ENCODE measurements at places on chromosomes 1 and 21. TPM values are rescaled to one million over a fixed set of nuclear protein-coding genes. Genes with fewer than 3 reads are reported as not detected.

DNA sequence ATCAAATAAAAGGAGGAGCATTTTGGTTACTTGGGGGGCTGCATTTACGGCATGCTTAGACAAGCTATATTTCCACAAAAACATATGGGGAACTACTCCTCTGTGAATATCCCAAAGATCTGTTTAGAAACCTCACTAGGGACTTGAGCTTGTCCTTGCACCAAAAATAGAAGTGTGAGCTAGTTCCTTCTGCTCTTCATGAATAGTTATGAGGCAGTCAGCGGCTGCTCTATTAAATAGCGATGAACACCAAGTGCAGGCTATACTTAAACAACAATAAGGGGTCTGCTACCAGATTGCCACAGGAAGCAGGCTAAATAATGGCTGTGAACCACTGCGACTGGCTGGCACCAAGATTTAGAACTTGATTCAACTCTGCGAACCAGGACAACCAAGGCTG, 190.1 kb downstream of the PCP4 start:
- DNase-seq, result no peak
- peak overlapping the region; percentile 86 for H3K27ac ChIP-seq
- H3K4me3 ChIP-seq, result no peak overlapping the region
- peaks cover 38% of the 10 kb centered on the region for H3K4me1 ChIP-seq
- H3K36me3 ChIP-seq, result no peaks in the 10 kb centered on the region

DNA sequence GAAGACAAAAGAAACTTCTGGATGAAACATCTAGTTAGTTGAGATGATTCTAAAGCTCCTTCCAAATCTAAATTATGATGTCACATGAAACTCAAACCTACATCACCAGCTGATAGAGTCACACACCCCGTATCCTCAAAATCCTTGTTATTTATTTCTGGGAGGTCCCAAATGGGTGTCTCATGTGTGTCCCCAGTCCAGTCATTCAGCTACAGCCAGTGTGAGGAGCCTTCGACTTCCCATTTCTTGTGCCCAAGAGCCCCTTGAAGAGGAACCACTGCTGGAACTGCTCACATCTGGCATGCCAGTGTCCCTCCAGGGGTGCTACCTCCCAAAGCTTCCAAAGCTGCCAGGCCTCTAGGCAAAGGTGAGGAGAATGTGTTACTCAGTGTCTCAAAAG, 32.5 kb upstream of the KCNA3 start:
- H3K36me3 ChIP-seq, result no peaks in the 10 kb centered on the region
- DNase-seq, result no peak
- H3K4me3 ChIP-seq, result no peak overlapping the region

DNA sequence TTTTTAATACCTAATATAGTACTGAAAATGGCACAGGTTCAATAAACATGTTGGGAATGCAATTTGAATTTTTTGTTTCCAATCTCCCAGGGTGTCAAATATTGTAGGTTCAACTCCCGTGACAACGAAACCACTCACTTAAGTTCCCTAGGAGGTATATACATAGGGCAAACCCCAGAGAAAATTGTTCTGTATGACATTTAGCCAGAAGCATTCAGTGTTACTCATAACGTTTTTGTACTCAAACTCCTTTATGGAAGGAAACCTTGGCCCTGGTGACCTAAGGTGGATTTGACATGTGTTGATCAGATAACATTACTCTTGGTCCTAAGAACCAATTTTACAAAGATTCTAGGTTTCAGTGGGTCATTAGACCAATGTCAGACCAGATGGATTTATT, 110.6 kb downstream of the USP25 start:
- H3K4me1 ChIP-seq, result peaks cover 7% of the 10 kb centered on the region
- no peak for DNase-seq
- H3K27ac ChIP-seq, result no peak overlapping the region
- no peaks in the 10 kb centered on the region for H3K36me3 ChIP-seq
- H3K27me3 ChIP-seq, result no peaks in the 10 kb centered on the region

Gene HES2
- 19.9 TPM for polyA plus RNA-seq

DNA sequence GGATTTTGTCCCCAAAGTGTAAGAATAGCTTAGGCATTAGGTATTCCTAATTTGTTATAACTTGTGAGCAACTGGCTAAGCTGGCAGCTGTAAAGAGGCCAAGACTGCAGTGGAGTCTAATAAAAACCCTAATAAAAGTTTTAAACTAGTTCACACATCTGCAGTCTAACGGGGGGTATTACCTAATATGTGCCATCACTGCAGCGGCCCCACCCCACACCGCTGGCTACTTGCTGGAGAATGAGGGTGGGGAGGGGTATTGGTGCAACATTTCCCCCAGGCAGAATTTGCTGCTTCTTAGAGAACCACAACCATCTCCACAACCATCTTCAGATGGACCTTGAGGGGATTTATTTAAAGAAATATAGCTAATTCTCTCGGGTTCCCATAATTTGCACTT, 135.0 kb downstream of the ZC3H11B start:
- H3K27ac ChIP-seq, result peak overlapping the region; percentile 25
- H3K4me1 ChIP-seq, result peaks cover 10% of the 10 kb centered on the region
- no peaks in the 10 kb centered on the region for H3K27me3 ChIP-seq

Gene CDK18
- 14.3 TPM for polyA plus RNA-seq

- DNase-seq, result no peak
- no peak overlapping the region for H3K4me3 ChIP-seq
- no peaks in the 10 kb centered on the region for H3K4me1 ChIP-seq
- no peak overlapping the region for H3K27ac ChIP-seq
These were observed 236.6 kb downstream of the LBR start for GRCh38 chr1:225191199-225191753.

Gene TSPAN1
- 300 TPM for polyA plus RNA-seq

- no peaks in the 10 kb centered on the region for H3K36me3 ChIP-seq
- no peak for DNase-seq
- H3K4me3 ChIP-seq, result no peak overlapping the region
- no peak overlapping the region for H3K27ac ChIP-seq
These were observed 7.4 kb downstream of the CFAP74 start for GRCh38 chr1:1996207-1996651.

Gene DTL
- polyA plus RNA-seq, result 0.60 TPM

GRCh38 chr1:168926236-168926635, 180.3 kb upstream of the ATP1B1 start:
- DNase-seq, result no peak
- no peak overlapping the region for H3K27ac ChIP-seq
- no peak overlapping the region for H3K4me3 ChIP-seq
- no peaks in the 10 kb centered on the region for H3K4me1 ChIP-seq
- no peaks in the 10 kb centered on the region for H3K36me3 ChIP-seq

Gene CHODL
- not detected for polyA plus RNA-seq

DNA sequence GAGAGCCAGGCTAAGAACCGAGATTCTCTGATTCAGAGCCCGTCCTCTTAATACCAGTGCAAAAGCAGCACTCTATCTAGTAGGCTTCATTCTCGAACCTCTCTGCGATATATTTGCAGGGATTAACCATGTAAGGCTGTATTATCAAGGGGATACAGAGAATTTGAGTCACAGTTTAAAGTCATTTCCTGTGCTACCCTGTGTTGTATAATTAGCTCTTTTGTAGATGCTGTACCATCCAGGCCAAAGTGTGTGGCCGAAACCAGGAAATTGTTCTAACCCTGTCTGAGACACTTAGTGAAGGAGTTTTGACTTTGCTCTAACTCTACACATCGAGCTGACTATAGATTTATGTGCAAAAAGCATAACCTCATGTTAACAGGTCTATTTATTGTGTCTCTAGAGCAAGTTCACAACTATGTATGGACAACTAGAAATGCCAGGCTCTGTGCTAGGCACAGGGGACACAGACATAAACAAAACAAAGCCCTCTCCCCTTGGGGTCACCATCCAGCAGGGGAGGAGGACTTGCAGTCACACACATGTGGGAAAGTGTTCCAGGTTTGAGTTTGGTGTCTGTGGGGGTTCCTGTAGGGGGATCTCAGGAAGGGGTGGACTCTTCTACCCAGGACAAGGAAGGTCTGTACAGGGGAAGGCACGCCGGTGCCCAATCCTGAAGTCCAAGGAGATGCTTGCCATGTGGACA, 182.2 kb downstream of the DHRS3 start:
- peaks cover 65% of the 10 kb centered on the region for H3K4me1 ChIP-seq
- H3K27me3 ChIP-seq, result no peaks in the 10 kb centered on the region
- DNase-seq, result no peak

DNA sequence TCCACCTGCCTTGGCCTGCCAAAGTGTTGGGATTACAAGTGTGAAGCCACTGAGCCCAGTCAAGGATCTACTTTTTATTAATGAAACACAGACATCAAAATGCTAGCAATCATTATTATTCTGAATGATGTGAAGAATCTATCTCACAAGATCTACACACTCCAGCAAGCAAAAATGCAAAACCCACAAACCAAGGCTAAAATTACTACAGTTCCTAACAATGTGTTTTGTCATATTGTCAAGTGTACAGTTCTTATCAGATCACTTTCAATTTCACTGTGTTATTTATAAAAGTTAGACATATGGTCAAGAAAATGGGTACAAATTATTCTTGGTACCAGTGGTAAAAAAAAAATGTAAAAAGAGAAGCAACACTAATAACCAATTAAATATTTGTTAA, 61.3 kb upstream of the SDC3 start:
- no peak overlapping the region for H3K4me3 ChIP-seq
- H3K27ac ChIP-seq, result no peak overlapping the region
- DNase-seq, result no peak
- H3K36me3 ChIP-seq, result peaks cover 11% of the 10 kb centered on the region
- peaks cover 21% of the 10 kb centered on the region for H3K4me1 ChIP-seq

- H3K27me3 ChIP-seq, result no peaks in the 10 kb centered on the region
- H3K4me3 ChIP-seq, result no peak overlapping the region
- H3K4me1 ChIP-seq, result no peaks in the 10 kb centered on the region
- H3K36me3 ChIP-seq, result peaks cover 13% of the 10 kb centered on the region
- peak overlapping the region; percentile 88 for H3K27ac ChIP-seq
These were observed 55.1 kb downstream of the ATP2B4 start for GRCh38 chr1:203681739-203682138.

GRCh38 chr21:42682661-42683210, 29.3 kb downstream of the PDE9A start:
- peaks cover 7% of the 10 kb centered on the region for H3K36me3 ChIP-seq
- no peak overlapping the region for H3K4me3 ChIP-seq
- H3K4me1 ChIP-seq, result peaks cover 35% of the 10 kb centered on the region
- no peak for DNase-seq
- H3K27me3 ChIP-seq, result no peaks in the 10 kb centered on the region
- H3K27ac ChIP-seq, result no peak overlapping the region

GRCh38 chr21:32448803-32449594, 36.5 kb downstream of the EVA1C start:
- peak overlapping the region; percentile 86 for H3K27ac ChIP-seq
- no peaks in the 10 kb centered on the region for H3K36me3 ChIP-seq
- no peak overlapping the region for H3K4me3 ChIP-seq

- no peak overlapping the region for H3K4me3 ChIP-seq
- peak overlapping the region; percentile 59 for H3K27ac ChIP-seq
- DNase-seq, result peak; percentile 96
- H3K4me1 ChIP-seq, result no peaks in the 10 kb centered on the region
These were observed 8.0 kb upstream of the NAV1 start for GRCh38 chr1:201530741-201531531.

Gene ZNF684
- polyA plus RNA-seq, result 5.4 TPM

DNA sequence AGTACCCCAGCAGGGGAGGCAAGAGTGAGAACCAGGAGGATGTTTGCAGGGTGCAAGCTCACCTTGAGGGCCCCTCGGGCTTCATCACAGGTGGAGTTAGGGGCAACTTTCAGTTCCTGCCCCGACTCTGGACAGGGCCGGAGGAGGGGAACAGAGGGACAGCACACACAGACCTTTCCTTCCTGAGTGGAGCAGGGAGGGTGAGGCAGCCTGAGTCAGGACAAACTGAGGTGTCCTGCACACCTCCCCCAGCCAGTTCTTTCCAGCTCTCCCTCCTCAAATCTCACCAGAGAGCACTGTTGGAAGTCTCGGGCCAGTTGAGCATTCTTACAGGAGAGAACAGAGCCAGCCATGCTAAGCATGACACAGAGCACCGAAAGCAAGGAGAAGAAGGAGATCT, 1.5 kb downstream of the ENTREP3 start:
- peak overlapping the region; percentile 95 for H3K27ac ChIP-seq
- peak overlapping the region; percentile 90 for H3K4me3 ChIP-seq
- no peaks in the 10 kb centered on the region for H3K27me3 ChIP-seq
- peaks cover 5% of the 10 kb centered on the region for H3K36me3 ChIP-seq
- H3K4me1 ChIP-seq, result peaks cover 41% of the 10 kb centered on the region

DNA sequence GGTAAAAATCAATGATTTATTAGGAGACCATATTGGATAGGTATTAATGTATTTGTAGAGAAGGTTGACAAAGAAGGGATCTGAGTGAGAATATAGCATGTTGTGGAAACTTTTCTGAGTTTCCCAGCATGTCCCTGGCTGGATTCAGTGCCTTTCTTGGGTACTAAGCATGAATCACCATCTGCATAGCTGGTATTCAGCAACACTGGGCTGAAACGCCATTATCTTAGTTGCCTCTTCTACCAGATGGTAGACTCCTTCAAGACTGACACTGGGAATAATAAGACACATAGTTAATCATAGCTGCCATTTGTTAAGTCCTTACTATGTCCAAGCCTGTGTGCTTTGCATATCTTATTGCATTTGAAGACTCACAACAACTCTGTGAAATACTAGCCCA, 45.5 kb downstream of the ATP5PF start:
- no peak for DNase-seq
- H3K4me3 ChIP-seq, result no peak overlapping the region
- no peak overlapping the region for H3K27ac ChIP-seq
- H3K36me3 ChIP-seq, result no peaks in the 10 kb centered on the region
- H3K4me1 ChIP-seq, result no peaks in the 10 kb centered on the region

GRCh38 chr1:153945795-153946621, 510 bp downstream of the DENND4B start:
- H3K4me1 ChIP-seq, result peaks cover 28% of the 10 kb centered on the region
- peak overlapping the region; percentile 92 for H3K4me3 ChIP-seq
- DNase-seq, result peak; percentile 95
- no peaks in the 10 kb centered on the region for H3K27me3 ChIP-seq

GRCh38 chr1:58879464-58879863, 95.6 kb upstream of the JUN start:
- H3K27ac ChIP-seq, result no peak overlapping the region
- peaks cover 22% of the 10 kb centered on the region for H3K4me1 ChIP-seq
- H3K4me3 ChIP-seq, result no peak overlapping the region
- no peaks in the 10 kb centered on the region for H3K27me3 ChIP-seq
- DNase-seq, result no peak

DNA sequence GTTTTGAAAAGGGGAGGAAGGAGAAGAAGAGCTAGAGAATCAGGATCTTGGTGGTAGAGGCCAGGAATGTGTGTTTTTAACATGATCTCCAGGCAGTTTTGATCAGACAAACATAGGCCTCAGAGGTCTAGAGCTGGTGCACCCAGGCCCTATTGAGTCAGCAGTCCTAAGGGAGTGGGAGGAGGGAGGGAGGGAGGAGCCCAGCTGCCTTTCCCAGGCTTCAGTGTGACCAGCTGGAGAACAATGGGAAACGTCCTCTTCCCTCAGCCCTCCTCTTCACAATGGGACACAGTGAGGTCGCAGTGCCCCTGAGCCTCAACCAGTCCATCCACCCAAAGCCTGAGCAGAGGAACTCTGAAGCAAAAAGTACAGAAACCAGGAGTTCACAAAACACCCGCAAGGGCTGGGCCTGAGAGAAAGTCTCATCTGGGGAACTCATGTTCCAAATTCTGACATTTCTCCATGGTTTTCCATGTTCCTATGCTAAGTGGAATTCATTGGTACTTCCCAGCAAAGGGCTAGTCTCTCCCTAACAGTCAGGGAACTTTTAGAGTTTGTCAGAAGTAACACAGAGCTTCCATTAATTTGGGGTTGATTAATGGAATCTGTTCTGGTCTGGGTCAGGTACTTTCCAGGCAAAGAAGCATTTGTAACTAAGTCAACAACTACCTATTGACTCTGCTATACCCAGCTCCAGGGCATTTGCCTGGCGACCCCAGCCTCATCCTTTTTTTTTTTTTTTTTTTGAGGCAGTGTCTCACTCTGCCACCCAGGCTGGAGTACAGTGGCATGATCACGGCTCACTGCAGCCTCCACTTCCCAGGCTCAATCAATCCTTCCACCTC, 37.5 kb downstream of the ELAPOR1 start:
- no peaks in the 10 kb centered on the region for H3K4me1 ChIP-seq
- H3K27ac ChIP-seq, result no peak overlapping the region
- no peak overlapping the region for H3K4me3 ChIP-seq

Gene CD55
- polyA plus RNA-seq, result 10.8 TPM
